ENCODE measurements at places on chromosomes 5 and 9.

DNA sequence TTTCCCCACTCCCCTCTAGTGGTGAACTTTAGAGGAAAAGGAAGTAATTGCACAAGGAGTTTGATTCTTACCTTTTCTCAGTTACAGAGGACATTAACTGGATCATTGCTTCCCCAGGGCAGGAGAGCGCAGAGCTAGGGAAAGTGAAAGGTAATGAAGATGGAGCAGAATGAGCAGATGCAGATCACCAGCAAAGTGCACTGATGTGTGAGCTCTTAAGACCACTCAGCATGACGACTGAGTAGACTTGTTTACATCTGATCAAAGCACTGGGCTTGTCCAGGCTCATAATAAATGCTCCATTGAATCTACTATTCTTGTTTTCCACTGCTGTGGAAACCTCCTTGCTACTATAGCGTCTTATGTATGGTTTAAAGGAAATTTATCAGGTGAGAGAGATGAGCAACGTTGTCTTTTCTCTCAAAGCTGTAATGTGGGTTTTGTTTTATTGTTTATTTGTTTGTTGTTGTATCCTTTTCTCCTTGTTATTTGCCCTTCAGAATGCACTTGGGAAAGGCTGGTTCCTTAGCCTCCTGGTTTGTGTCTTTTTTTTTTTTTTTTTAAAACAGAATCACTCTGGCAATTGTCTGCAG, 25.3 kb downstream of the SLC22A5 start:
- no peak for DNase-seq

DNA sequence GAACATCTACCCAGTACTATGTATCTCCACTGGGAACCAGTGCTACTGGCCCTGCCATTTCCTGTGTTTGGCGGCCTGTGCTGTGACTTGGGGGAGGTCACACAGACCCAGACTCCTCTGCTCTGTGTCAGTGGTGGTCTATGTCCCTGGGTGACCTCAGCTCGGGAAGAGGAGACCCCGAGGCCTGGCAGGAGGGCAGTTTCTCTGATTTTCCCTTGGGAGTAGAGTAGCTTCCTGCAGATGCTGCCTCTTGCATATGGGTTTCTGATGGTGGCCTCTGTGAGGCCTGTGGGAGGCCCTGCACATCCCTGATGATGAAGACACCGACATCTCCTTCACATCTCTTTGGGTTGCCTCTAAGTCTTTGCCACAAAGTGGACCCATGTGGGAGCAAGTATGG, 13.0 kb upstream of the SMIM32 start:
- DNase-seq: no peak

GRCh38 chr5:170917113-170917512, 55.3 kb downstream of the RANBP17 start:
- DNase-seq: no peak

DNA sequence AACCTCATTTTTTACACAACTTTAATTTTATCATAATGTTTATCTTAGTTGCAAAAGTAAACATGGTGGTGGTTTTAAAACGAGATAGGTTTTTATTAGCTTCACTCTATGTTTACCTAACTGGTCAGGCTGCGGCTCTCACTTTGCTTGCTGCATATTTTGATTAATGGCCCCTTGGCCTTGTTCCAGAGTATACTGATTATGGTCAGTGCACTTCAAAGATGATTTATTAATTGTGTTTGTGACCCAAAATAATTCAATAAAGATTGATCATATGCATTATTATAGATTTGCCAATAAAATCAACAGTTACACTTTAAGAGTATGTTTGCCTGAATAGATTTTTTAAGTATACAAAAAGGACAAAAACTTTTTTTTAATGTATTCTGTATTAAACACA, 188.0 kb downstream of the XRCC4 start:
- no peak for DNase-seq

DNA sequence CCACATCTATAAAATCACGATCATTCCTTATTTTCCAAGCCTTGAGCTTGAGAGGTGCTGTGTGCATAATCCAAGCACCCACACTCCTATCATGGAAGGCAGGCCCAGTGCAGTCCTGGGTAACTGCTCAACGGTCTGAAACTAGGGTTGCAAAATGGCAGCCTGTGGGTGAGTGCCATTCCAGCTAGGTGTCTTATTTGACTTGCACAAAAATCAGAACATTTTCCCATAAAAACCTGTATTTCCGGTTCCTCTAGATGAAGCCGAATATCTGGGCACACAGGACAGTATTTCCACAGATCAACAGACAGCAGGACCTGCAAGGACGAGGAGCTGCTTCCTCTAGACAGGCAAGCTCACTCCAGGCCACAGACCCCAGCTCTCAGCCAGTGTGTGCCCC, 588.8 kb downstream of the BNC2 start:
- DNase-seq: no peak

GRCh38 chr5:163613150-163613442, 107.7 kb downstream of the MAT2B start:
- DNase-seq: no peak

DNA sequence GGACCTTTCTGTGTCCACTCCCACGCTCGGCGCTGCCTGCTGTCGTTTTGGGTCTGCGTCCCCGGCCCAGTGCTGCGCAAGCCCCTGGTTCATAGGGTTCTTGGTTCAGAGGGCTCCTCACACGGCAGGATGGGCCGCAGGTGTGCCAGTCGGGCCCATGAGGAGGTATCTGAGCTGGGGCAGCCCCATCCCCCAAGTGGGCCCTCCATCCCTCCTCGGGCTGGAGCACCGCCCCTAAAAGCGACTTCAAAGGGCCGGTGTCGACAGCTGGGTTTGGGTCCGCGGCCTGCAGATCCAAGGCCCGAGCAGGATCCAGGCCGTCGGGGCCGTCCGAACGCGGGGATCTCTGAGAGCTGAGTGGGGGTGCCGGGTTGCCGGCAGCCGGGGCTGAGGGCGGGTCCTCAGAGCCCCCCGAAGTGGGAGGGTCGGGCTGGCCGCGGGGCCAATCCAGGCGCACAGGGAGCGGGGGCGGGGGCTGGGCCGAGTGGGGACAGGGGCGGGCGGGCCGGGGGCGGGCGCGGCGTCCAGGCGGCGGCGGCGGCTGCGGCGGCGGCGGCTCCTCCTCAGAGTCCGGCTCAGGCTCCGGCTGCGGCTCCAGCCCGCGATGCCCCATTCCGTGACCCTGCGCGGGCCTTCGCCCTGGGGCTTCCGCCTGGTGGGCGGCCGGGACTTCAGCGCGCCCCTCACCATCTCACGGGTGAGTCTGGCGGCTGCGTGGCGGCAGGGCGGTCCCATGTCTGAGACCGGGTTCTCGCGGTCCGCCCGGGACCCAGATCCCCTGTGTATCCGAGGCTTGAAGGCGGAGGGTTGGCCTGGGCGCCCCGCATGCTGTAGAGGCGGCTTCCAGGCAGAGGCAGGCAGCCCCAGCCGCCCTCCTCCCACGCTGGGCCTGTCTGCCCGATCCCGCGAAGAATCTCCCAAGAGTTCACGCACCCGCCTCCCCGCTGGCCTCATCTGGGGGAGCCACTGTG, at the start of gene PDLIM4:
Gene PDLIM4 (plus strand): TSS at position 566 of the 971 bp plus-strand sequence. CDS start 39 bp downstream, at position 605.
- no peak for DNase-seq

GRCh38 chr5:111730659-111731382, 26.2 kb downstream of the NREP start:
- no peak for DNase-seq

DNA sequence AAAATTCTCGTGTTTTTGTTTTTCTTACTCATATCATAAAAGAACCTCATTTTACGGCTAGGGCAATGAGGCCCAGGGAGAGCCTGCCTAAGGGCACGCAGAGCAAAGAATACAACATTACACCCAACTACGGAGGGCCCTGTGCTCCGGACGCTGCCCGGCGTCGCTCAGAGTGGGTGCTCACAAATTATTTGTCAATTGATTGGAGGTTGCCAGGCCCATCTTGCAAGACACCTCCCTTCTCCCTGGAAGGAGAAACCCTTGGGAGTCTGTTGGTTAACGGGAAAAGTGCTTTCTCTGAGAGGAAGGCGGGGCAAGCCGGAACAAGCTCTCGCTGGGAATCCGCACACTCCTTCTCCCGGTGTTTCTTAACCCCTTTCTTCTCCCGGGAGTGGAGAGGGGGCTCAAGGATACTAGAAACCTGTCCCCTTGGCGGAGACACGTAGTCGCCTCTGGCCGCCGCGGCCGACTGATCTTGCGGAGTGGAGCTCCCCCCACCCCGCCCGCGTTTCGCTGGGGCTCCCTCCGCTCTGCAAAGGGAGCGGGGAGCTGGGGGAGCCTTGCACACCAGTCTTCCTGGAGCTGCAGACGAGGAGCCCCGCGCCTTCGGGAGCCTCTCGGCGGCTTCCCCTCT, 599.3 kb upstream of the SGCD start:
- no peak for DNase-seq

DNA sequence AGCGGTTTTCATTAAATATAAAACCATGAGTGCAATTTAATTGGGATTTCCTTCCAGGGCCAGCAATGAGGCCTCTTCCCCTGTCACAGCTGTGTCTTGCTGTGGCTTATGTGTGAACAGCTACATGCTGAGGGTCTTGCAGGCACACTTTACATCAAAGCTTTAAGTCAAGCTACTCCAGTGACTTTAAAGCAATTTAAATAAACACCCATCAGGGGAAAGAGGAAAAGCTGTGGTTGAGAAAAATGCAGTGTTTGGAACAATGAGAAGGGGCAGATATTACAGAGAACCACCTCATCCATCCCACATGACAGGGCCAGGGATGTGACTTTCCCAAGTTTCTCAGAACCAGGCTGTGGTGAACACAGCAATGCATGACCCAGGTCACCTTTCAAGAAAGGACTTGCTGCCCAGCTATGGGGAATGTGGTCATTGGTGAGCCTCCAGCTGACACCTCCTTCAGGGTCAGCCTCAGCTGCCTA, 115.9 kb upstream of the LPAR1 start:
- DNase-seq: no peak

Measured in activated CD4-positive, CD25-positive, alpha-beta regulatory T cell (primary cell).